NCI-H774 (cell line): ENCODE measurements at places on chromosomes 6 and 20.
A peak's percentile ranks its signal among the peaks of the same experiment; 100 is the strongest.

- DNase-seq, result no peak
Measured at GRCh38 chr6:6331393-6331792, 10.9 kb upstream of the F13A1 start.

- no peak for DNase-seq
Measured at GRCh38 chr6:105483492-105483891, 80.6 kb upstream of the PREP start.

- no peak for DNase-seq
Measured at GRCh38 chr6:13992417-13993055, 67.8 kb downstream of the RNF182 start.

DNA sequence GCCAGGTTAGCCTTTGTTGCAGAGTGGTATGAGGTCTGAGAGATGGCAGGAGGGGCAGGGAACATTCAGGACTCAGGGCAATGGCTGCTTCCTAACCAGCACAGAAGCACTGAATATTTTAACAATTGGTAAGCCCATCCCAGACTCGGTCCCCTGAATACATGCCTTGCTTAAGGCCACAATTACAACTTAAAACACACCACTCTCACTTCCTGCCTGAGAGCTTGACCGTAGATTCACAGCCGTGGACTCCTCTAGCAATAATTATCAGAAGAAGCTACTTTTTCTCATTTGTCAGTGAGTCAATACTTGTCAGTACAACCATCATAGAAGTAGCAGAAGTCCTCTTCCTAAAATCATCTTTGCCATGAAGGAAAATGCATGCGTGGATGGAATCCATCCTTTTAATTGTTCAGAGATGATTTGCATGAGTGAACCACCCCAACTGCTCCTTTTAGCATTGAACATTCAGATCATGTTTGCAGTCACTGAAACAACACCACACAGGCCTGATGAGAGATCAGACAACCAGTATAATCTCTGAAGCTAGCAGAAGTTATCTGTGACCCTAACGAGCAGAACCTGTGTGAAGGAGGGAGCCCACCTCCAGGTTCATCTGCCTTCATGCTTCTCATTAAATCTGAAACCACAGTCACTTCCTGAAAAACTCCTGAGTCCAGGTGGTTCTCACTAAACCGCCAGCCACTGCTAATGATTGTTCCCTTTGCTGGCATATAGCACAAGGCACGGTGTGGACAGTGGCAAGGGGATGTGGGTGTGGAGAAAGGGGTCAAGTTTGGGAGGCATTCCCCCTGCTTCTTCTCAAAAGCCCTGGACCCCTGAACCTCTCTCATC is 333.9 kb upstream of the CNR1 start:
- DNase-seq, result no peak

DNA sequence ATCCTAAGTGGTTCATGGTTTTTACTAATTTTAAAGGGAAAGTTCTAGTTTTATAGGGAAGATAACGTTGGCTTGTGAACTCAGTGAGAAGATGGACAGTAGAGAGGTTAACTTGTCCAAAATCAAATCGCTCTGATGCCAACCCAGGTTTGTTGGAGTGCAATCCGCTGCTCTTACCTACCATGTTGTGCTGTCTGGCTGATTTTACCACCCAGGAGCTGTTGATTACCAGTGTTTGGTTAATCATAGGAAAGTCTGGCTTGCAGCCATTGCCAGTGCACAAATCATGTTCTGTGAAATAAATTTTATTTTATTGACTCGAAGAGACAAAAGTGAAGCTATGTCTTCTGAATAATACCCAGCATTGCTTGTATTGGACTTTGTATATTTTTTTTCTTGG is 92.4 kb downstream of the PLCB4 start:
- DNase-seq, result no peak

- DNase-seq, result no peak
Measured at GRCh38 chr6:135372758-135373157, 124.8 kb downstream of the AHI1 start.

GRCh38 chr20:37911838-37912281 is 8.9 kb downstream of the VSTM2L start:
- no peak for DNase-seq

GRCh38 chr20:32285621-32286371 is 8.3 kb downstream of the KIF3B start:
- DNase-seq, result no peak

DNA sequence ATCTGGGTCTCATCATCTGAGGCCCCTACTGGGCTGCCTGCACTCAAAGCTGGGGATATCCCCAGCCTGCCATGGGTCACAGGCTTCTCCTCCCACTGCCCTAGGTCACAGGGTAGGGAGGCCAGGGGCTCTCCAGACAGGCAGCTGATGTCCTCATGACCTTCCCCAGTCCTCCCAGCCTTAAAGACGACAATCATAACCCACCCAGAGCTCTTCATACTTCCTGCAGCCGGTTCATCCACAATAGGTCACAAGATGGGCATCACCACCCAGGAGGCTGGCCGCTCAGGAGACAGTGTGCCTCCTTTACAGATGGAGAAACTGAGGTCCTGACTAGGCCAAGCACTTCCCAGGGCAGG is 15.2 kb downstream of the TFEB start:
- DNase-seq, result no peak

- DNase-seq, result no peak
Measured at GRCh38 chr20:10060226-10060625, 25.4 kb downstream of the ANKEF1 start.

DNA sequence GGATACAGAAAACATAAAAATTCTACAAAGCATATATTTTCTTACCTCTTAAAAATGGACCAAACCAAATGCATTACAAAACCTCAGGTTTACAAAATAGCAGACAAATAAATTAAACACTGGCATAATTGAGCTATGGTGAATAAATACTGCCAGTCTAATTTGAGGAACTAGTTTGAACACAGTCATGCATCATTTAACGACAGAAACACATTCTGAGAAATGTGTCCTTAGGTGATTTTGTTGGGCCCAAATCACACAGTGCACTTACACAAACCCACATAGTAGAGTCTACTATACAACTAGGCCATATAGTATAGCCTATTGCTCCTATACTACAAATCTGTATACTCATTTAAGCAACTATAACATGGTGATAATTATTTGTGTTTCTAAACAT is 215.6 kb downstream of the FOXC1 start:
- DNase-seq, result no peak

DNA sequence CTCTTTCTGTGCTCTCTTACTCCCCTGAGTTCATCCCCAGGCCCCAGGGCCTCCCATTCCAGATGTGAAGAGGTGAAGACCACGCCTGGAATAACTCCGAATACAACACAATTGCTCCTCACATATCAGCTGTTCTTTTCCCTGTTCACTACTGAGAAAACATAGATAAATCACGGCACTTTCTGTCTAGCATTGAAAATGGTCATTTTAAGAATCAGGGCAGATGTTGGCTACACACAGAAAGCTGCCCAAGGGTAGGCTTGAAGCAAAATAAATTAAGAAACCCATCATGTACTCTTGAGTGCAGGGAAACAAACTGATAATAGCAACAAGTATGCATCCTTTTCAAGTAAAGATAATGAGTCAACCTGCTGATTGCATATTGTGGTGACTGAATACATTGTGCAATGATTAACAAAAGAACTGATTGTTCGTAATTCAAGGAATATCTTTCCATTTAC is 382.5 kb downstream of the PRKN start:
- DNase-seq, result no peak

DNA sequence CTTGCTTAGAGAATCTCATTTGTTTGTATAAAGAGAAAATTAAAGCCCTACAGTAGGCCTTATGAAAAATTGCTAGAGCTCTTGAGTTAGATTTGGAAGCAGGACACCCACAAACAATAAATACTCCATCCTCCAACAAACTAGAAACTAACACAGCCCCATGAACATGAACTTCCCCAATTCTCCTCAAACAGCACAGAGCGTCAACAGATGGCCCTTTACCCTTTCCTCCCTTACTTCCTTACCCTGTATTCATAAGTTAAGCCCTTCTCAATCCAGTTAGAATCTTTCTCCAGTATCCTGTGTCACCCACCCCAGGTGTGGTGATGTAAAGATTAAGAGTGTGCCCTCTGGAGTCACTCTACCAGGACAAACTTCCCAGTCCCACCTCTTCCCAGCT is 113.7 kb downstream of the UNC5CL start:
- no peak for DNase-seq

DNA sequence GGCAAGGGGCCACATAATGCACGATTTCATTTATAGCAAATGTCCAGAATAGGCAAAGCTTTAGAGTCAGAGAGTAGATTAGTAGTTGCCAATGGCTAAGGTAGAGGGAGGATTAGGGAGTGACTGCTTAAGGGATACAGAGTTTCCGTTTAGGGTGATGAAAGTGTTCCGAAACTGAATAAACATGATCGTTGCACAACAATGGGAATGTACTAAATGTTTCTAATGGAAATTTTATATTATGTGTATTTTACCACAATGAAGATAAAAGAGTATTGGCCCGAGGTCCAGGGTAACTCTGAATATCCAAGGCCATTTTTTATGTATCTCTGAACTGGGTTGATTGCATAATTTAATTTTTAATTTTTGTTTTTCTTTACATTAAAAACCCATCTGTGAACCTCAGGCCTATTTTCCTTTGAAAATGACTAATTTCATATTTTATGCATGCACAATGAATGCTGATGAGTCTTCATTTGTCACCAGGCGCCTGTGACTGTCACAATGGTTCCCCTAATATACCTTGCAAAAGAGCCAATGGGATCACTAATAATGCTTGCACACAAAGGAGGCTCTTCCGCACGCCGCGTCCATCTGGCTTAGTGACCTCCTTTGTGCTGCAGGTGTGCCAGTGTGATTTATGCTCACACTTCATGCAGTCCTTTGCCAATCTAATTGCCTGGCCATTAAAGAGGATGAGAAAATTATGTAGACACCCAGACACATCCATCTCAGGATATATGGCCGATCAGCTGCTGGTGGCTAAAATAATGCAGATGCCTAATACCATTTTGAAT is 612.5 kb downstream of the CDH26 start:
- DNase-seq, result peak; percentile 94
